Renal pelvis (tissue), 12 donors: ENCODE measurements at places on chromosomes 13 and 19.

- DNase-seq = no peak
Measured at GRCh38 chr13:51005566-51005965, 96.0 kb downstream of the RNASEH2B start.

DNA sequence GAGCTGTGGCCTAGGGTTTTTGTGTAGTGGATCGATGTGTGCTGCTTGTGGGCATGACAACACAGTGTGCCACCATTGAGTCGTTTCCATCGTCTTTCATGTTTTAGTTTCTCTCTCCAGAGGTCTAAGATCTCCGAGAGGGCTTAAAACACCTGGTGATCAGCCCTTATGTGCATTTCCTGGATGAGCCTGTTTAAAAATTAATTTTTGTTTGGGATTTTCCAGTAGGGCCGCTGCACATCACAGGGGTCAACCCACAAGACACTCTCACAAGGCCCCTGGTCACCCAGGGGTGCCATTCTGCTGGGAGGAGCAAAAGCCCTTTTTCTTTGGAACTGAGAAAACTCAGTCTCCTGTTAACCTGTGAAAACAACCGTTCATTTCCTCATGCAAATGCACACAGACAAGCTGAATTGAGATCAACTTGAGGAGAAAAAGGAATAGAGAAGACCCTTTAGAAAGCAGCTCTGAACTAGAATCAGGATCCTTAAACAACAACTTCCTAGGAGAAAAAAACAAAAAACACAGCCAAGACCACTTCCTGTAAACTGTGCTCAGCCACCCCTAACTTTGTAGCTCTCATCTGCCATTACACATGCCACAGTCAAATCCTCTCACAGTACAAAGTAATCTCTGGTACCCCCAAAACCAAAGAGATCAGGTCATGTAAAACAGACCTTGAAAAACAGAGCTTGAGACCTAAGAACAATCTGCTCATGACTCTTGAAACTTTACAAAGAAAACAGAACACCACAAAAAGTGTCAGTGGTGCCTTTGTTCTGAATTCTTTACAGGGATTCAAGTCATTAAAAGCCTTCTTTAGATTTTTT lies 8.3 kb upstream of the MTRF1 start:
- no peak for DNase-seq

DNA sequence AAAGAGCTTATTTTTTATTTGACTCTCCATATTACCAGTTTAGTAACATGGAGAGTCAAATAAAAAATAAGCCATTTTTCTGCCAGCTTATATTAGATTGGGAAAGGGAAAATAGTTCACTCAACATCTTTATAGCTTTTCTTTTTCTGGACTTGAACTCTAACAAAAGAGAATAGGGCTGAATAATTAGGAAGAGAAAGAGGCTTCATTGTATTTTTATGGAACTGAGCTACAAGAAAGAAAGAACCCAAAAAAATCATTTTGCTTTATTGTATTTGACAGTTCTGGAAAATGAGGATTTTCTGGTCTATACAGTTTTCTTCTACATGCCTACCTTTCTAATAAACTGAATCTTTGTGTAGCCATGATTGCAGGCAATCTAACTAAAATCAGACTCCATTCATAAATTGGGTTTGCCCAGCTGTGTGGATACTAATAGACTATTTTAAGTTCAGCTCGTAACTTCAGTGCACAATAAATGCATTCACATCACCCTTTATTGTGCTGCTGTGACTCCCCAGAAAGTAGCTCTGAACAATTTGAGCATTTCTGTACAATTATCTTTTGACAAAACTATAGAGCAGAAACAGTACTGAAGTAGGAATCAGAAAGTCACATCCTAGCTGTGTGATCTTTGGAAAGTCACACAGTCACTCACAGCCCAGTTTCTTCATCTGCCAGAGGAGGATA lies 115.3 kb downstream of the STOML3 start:
- no peak for DNase-seq

DNA sequence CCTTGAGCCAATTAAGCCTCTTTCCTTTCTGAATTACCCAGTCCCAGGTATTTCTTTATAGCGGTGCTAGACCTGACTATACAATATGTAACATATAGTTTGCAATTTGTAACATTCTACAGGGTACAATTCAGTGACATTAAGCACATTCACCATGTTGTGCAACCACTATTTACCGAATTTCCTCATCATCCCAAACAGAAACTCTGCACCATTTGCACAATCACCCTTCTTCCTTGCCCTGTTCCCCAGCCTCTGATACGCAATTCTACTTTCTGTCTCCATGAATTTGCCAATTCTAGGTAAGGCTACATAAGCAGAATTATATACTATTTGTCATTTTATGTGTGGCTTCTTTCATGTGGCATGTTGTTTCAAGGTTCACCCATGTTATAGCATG lies 13.7 kb upstream of the SIGLEC10 start:
- DNase-seq = no peak

GRCh38 chr13:23086968-23087623 lies 93.7 kb upstream of the SGCG start:
- no peak for DNase-seq

DNA sequence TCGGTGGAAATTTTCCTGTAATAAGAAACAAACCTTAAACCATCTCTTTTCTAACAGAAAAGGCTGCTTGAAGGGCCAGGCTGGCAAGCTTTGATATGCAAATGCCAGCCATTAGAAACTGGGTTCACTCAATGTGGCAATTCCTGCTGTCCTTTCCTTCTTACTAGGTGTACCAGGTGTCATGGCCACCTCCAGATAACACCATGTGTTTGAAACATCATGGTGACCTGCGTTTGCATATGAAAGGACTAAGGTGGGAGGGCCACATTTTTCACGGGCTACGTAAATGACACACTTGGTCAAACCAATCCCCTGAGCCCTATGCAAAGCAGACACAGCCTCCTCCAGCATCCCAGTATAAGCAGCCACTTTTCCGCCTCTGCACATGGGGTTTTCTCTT lies 789.1 kb upstream of the SLITRK5 start:
- DNase-seq = no peak

DNA sequence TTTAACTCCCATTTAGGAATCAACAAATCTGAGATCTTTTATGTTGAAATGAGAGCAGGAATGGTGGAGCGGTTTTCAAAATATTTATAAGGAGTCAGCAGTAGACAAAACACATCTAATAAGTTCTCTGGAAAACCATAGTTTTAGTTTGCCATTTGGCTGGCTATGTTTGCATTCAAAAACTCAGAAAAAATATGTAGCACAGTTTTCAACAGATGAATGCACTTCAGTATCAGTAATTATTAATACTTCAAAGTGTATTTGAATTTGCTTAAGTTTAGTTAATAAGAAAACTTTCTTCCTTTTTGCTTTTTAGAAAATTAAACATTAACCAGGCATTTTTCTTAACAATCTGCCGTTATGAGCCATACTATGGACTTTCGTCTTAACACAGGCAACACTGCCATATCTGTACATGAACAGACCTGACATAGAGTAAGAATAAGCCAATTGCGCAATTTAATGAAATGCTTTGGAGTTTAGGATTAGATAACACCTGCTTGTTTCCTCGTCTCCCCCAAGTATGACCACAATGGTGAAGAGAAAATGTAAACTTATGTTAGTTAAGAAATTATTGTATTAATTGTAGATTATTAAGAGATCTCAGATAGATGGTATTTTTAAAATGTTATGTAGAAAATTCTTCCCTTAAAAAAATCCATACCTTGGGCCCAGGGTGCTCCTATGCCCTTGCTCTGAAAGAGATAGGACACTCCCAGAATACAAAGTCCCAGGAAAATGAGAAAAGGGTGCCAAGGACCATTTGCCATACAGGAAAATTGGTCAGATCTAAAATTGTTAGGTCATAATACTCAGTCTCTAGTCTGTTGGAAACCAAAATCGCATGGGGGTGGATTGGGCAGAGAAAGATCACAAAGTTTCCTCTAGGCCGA lies 552.3 kb upstream of the ARGLU1 start:
- DNase-seq = peak; percentile 9

DNA sequence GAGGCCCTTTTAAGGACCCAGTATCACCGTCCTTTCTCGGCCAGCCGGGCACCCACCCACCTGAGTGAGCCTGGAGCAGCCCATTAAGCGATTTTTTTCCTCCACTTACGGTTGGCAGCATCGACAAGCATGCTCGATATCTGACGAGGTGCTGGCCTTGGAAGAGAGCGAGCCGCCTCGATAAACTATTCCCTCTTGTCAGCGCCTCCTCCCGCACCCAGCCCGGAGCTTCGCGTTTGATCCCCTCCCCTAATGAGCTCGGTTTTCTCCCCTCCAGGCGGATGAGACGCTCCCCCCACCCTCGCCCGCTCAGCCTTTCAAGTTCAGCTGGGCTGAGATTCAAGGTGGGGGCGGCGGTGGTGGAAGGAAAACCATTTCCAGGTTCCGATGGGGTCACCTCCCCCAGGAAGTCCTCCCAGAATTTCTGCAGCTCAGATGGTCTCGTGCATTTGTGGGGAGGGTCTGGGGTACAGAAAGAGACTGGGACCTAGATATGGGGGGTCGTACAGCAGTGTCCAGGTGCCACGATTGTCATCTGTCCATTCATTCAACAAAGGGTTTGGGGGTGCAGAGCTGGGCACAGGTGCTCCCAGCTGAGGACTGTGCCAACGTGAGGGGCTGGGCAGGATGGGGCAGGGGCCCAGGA lies 18.9 kb upstream of the ONECUT3 start:
- DNase-seq = no peak

GRCh38 chr13:30884543-30884942 lies 21.5 kb upstream of the MEDAG start:
- no peak for DNase-seq

GRCh38 chr19:33447336-33448158 lies 74.0 kb downstream of the CEBPG start:
- DNase-seq = no peak

GRCh38 chr13:112624602-112625430 lies 36.9 kb upstream of the TUBGCP3 start:
- DNase-seq = no peak

DNA sequence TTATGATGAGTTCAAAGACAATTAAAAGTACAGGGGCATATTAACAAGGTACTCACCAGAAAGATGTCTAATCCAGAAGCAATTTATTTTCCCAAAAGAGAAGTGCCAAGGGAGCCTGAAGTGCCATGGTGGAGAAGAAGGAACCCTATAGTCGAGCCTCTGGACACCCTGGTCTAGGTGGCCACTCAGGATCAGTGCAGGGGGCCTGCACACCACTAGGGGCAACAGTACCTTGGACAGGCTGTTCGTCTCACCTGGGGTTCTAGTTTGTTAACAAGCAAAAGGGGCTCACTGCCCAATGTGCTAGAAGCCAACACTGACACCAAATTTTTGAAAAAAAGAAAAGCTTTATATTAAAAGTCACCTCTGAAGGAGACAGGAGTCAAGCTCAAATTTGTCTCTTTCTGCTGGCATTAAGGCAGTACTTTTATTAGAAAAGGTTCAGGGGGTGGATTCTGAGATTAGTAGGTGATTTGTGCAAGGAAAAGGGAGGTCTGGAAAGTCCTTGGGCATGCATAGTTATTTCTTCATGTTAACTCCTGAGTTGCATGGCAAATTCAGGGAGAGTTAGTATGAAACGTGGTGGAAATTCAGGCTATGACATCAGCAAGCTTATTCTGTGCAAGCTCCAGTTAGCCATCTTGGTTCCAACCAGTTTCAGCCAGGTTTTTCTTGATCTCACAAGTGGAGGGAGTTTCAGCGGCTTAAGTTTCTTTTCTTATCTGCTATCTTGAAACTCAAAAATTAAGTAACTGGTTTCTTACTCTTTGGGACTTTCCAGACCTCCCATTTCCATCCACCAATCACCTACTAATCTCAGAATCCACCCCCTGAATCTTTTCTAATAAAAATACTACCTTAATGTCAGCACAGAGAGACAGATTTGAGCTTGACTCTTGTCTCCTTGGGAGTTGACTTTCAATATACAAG lies 884 bp upstream of the CBY2 start:
- no peak for DNase-seq

DNA sequence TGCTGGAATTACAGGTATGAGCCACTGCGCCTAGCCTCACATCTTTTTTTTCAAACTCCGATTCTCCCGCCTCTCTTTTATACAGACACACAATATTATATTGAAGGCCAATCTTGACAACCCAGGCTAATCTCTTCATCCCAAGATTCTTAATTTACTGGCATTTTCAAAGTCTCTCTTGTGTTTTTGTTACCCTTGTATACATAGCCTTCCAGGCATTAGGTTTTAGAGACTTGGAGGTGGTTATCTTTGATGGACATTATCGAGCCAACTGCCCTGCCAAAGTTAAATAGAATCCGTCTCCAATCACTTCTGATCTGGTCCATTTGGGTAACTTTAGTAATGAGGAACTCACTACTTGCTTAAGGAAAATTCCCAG lies 14.4 kb upstream of the CYP2A7 start:
- DNase-seq = no peak

- no peak for DNase-seq
Measured at GRCh38 chr13:85500696-85501256, 298.4 kb downstream of the SLITRK6 start.

DNA sequence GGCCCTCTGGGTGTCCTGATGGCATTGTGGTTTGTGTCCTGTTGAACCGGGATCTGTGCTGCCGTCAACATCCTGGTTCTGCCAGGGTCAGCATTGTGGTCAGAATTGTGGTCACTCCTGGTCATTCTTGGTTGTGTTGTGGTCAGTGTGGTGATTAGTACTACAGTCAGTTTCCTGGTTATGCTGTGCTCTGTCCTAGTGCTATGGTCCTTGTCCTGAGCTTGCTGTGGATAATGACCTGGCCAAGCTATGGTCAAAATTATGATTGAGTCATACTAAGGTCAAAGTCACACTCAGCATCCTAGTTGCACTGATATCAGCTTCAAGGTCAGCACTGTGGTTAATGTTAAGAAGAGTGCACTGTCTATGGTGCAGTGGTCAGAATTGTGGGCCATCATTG lies 4.5 kb upstream of the OLFM2 start:
- DNase-seq = no peak

- no peak for DNase-seq
Measured at GRCh38 chr13:113974304-113975281, 717 bp upstream of the C13orf46 start.
